NCI-H526 (cell line): ENCODE measurements at places on chromosomes 3 and 15.
A peak's percentile ranks its signal among the peaks of the same experiment; 100 is the strongest.

GRCh38 chr3:175526191-175526590 lies 667.1 kb downstream of the NAALADL2 start:
- no peak for DNase-seq

DNA sequence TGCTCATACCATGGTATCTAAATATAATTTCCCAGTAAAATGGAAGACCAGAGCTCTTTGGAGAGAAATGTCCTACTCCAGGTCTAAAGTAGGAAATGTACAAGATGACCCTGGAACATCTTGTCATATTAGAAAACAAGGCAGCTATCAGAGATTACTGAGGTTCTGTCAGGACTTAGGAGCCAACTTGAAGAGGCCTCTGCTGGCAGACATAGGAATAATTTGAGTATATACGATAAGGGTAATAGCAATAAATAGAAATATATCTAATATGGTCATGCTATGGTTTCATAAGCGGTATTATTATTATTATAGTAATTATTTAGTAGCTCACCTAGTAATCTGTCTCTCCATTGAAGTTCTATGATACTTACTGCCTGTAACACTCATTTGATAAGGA lies 224.2 kb downstream of the SOX2 start:
- DNase-seq: no peak

DNA sequence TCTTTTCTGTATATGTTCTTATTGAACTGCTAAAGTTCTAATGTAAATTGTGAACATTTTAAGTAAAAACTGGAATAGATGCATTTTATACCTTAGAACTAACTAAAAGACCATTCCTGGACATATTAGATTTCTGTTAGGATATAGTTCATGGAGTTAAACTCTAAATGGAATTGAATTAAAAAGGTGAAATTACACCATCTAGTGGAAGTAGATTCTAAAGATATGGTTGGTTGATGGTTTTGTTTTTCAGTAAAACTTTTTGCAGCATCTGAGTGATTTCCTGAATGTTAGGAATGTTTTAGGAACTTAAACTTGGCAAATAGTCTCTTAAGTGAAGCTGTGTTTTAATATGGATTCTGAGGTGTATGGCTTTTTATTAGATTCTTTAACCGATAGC lies 96.8 kb downstream of the SLMAP start:
- DNase-seq: no peak

DNA sequence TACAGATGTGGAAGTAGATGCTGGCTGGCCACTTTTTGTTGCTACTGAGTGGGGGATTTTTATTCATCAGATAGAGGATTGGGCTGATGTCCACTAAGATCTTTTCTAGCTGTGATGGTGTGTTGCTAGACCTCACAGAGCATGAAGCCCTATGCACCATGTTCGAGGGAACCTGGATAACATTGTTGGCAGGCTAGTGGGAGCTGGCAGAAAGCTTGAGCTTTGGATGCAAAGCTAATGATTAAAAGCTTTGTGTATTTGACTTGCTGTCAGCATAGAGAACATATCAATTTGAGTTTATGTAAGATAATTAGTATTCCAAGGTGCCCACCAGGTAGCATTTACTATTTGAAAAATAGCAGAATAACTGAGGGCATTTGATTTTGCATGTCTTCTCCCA lies 59.1 kb downstream of the ST6GAL1 start:
- no peak for DNase-seq

DNA sequence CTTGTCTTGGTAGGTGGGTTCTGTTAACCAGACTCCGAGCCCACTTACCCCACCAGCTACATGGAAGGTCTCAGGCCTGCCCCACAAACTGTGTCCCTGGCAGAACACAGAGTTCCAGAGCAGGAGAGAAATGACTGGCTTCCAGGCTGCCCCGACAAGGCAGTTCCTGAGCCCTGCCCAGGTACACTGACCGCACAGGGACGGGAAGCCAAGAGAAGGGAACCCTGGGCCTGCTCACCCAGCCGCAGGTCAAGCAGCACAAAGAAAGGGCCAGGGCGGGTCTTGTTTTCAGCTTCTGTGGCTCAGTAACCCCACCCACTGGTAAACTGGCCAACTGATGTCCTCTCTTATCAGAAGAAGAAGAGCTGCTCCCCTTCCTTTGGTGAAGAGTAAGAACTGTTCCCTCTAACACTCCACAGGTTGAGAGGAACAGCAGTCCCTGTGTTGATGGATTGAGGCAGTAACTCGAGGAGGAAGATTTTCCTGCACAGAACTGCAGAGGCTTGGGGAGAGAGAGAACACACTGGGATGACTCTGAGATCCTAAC lies 68.4 kb downstream of the CRTC3 start:
- no peak for DNase-seq

DNA sequence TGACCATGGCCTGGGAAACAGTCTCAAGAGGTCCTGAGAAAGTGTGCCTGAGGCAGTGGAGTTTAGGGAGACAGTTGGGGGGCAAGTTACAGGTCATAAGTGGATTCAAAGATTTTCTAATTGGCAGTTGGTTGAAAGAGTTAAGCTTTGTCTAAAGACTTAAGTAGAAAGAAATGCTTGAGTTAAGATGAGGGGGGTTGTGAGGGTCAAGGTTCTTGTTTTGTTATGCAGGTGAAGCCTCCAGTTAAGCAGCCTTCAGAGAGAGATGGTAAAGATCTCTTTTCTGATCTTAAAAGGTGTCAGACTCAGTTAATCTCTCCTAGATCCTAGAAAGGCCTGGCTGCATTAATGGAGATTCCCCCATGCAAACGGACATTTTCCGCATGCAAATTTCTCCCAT lies 356.3 kb upstream of the C2CD4B start:
- DNase-seq: peak; percentile 56

DNA sequence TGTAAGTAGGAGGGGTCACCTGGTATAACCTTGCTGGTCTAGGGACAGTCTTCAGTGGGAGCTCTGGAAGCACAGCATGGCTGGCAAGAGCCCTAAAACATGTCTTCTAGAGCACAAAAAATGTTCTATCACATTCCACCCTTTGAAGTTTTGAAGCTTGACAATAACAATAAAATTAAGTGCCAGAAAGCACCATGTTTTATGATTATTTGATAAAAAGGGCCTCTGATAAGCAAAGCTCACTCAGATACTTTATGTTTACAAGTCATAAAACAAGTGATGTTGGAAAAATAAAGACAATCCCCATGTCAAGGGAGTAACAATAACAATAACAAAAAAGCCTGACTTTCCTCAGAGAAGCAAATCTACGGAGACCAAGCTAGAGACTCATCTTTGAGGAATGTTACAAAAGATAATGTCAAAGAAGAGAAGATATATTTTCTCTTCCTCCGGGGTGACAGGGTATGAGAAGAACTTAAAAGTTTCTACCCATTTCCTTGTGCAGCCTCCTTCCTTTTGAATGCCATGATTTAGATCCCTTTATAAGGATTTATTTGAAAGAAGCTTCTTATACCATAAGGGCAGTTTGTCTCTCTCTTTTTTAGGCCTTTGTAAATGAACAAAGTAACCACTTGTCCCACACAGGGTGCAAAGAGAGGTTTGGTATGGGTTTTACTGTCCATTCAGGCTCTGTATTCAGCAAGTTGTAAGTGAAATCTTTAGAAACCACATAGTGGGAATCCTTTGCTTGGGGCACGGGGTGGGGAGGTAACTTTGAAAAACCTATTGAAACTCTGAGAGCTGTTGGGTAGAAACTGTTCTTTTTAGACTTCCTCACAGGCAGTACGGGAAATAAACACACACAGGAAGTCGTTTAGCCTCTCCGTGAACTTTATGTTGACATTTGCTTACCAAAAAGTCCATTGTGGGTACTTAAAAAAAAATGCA lies 109.6 kb upstream of the RBMS3 start:
- no peak for DNase-seq

DNA sequence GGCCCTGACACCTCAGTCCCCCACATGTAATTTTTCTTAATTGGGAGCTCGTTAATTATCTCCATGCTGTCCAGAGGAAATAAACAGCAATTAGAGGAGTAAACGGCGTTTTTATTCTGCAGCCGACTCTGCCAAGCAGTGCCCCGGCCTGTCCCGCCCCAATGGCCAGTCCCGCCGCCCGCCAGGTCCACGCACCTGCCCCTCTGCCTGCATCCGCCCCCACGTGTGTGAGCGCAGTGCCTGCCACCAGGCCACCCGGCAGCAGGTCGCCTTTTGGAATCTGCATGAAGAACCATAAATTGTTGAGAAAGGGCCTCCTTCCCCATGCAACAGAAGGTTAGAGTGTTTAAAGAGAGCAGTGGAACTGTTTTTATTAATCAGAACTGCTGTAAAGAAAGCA lies 87.5 kb upstream of the LINGO1 start:
- DNase-seq: no peak

DNA sequence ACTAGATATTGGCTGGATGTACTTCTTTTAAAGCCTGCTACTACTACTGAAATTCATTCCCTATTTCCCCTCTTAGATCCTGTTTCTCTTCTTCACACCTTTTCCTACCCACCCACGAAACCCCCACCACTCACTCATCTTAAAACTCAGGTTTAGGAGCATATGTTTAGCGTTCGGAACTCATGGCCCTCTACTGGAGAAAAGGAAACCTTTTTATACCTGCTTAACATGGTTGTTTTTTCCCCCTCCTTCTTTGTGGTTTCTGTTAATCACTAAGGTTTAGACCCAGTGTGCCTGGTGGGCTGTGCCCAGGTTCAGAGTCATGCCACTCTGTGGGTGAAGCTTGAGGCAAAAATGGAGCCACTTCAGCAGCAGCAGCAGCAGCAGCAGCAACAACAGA lies 2.6 kb downstream of the ARID3B start:
- DNase-seq: peak; percentile 23

DNA sequence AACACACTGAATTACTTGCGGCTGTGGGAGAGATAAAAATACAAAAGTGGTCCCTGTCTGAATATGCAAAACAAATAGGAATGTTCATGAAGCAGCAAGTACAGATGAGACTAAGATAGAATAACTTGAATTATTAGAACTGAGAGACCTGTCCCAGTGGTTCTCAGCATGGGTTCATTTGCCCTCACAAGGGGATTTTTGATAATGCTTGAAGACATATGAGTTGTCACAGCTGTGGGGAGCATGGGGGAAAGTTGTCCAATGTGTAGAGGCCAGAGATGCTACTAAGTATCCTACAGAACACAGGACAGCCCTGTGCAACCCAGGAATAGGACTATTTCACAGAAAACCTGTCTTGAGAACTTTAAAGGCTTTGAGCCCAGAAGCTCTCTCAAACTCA lies 22.4 kb downstream of the PPM1L start:
- DNase-seq: peak; percentile 28

DNA sequence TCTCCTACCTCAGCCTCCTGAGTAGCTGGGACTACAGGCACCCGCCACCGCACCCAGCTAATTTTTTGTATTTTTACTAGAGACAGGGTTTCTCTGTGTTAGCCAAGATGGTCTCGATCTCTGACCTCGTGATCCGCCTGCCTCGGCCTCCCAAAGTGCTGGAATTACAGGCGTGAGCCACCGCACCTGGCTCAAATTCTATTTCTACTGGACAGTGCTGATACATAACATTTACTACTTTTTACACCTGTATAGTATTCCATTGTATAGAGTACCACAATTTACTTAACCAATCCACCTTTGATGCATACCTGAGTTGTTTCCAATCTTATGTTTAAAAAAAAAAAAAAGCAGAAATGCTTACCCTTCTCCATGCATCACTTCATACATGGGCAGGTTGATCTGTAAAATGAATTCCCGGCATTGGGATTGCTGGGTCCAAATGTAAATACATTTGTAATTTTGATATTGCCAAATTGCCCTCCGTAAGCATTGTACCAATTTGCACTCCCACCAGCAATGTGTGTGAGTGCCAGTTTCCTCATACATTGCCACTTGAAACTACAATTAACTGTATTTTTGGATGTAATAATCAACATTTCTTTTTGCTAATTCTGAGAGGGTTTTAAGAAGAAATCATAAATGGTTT lies 94.5 kb downstream of the NPTN start:
- DNase-seq: no peak

DNA sequence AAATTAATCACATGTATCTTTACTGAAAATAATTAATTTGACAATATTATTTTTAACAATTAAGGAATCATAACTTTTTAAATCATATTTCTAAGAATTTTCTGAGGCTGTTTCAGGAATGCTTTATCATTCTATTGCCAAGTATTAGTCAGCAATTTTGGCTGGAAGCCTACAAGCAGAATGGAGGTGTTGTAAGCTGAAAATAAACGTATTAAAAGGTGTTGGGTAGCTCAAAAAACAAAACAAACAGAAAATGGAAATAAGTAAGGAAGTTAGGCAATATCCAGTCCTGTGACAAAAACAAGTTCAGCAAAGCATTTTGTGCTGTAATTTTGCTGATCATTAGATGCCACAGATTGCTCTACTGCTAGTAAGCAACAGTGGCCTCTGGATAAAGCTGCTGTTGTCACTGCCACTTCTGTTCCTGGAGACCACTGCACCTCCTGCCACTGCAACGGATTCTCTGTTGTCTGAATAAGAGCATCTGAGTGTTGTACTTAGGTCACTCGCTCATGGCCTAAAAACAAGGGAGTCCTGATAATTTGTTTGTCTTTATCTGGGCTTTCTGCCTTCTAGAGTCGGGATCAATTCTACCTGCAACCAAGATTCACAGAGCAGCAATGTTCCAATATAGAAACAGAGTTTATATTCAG lies 63.5 kb upstream of the SLITRK3 start:
- no peak for DNase-seq

- peak; percentile 66 for DNase-seq
Measured at GRCh38 chr3:53495146-53495519, 722 bp downstream of the CACNA1D start.

GRCh38 chr15:67770358-67770628 lies 55.0 kb upstream of the SKOR1 start:
- no peak for DNase-seq

GRCh38 chr15:79967298-79968182 lies 3.5 kb downstream of the BCL2A1 start:
- no peak for DNase-seq

GRCh38 chr15:73809728-73810501 lies 56.8 kb upstream of the INSYN1 start:
- DNase-seq: no peak

DNA sequence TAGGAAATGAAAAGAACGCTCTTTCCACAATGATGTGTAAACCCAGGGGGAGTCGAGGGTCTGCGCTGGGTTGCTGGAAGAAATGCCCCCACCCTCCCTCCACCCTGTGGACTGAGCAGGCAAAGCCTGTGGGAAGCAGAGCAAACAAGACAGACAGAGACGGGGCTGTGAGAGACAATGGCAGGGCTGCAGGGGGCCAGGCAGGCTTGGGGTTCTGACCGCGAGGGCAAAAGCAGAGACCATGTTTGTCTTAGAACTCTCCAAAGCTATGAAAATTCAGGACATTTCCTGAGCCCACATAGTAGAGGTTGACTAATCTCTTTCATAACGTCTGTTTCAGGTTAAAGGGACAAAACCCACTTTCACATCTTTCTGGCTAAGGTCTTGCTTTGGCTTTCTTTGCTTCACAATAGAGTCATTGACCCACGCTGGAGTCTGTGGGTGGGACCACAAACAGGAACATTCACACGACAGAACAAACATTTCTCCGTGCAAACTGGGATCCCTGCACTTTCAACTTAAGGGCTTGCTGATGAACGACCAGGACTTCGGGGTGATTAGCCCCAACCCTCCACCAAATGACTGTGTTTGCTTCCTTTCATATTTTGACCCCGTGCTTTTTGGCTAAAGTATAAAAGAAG lies 156.0 kb upstream of the TPM1 start:
- no peak for DNase-seq
